ENCODE measurements at places on chromosomes 3 and 15.

- DNase-seq = no peak
Measured at GRCh38 chr3:68033867-68034266, 379.5 kb upstream of the SUCLG2 start.

GRCh38 chr15:96372554-96372953 lies 42.1 kb downstream of the NR2F2 start:
- DNase-seq = no peak

- DNase-seq = no peak
Measured at GRCh38 chr3:2948882-2949281, 161.3 kb downstream of the IL5RA start.

DNA sequence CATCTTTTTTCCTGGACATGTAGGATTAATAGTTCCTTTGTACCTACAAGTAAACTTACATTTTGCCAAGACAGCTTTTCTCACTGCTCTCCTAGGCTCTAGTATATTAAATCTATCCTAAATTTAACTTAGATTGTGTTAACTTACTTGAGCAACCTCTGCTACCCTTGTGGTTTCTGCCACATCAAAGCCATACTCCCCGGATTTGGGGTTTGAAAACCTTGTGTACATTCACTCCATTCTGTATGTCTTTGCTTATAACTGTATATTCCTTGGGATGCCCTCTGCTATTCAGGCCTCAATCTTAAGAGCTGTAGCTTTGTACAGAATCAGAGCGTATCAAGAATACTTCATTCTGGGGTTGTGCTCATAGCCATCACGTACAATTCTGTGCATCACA lies 60.4 kb downstream of the ARIH1 start:
- no peak for DNase-seq

DNA sequence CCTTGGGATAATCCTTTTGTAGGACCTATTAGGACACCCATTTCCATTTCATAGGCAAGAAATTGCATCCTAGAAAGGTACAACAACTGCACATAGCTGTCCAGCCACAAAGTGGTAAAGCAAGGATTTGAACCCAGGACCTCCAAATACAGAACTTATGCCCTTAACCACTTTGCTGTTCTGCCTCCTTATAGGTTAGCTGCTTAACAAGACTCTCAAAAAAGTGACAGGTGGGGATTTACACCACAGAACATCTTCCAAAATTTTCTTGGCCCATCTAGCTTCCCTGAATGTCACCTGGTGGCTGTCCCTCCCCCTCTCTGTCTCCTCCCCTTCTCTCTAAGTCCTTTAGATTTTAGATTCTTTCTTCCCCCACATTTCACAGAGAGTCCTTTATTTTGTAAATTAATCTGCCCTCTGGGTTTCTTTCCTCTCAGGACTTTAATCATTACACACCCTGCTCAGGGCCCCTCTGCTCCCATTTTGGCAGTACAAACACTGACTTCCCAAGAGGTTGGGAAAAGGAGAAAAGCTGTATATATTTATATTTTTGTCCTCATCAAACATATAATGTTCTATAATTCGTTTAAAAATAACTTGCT lies 120.6 kb downstream of the CPNE4 start:
- no peak for DNase-seq

GRCh38 chr15:40436116-40436891 lies 4.4 kb upstream of the BAHD1 start:
- DNase-seq = peak; percentile 47

DNA sequence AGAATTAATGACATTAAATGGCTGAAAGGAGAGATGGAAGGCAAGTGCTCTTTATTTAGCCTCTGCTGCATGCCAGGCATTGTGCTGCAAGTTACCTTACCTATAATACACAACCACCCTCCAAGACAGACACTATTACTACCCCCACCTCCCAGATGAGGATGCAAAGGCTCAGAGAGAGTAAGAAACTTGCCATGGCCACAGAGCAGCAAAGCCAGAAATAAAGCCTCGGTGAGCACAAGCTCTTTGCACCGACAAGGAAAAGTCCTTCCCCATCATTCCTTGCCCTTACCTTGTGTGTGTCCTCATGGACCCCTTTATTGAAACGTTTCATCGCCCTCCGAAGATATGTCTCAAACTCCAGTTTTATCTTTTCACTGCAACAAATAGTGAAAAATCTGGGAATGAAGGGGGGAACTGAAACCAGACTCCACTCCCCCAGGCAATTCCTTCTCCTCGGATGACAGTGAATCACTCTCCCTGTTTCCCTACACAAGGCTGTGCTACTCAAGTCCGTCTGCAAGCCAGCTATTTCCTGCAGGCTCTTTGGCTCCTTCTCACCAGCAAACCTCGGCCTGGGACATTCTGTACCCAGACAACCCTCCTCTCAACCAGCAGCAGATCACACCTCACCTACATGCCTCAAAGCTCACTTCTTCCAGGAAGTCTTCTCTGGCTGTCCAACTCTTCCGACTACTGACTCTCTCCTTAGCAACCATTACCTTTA lies 11.4 kb downstream of the XPC start:
- DNase-seq = no peak

- peak; percentile 58 for DNase-seq
Measured at GRCh38 chr3:13053420-13053819, 19.8 kb downstream of the IQSEC1 start.

GRCh38 chr15:99504071-99504822 lies 61.5 kb upstream of the MEF2A start:
- no peak for DNase-seq

GRCh38 chr3:94303897-94304296 lies 241.0 kb downstream of the NSUN3 start:
- peak; percentile 48 for DNase-seq

DNA sequence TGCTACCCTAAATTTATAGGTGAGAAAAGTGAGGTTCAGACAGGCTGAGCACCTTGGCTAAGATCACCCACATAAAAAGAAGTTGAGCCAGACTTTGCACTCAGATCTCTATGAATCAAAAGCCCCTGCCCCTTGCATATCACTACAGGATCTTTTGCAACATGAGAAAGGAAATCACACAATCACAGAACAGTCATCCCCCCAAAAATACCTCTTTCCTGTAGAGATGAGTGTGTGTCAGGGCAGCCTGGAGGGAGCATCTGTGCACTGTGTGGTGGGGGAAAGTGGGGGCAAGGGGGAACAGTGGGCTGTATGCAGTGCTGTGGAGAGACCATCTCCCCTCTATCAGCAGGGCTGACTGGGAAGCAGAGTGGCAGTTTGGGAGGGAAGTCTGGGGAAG lies 46.6 kb downstream of the EPHB3 start:
- DNase-seq = no peak

GRCh38 chr3:47578119-47578632 lies 489 bp downstream of the CSPG5 start:
- peak; percentile 62 for DNase-seq

DNA sequence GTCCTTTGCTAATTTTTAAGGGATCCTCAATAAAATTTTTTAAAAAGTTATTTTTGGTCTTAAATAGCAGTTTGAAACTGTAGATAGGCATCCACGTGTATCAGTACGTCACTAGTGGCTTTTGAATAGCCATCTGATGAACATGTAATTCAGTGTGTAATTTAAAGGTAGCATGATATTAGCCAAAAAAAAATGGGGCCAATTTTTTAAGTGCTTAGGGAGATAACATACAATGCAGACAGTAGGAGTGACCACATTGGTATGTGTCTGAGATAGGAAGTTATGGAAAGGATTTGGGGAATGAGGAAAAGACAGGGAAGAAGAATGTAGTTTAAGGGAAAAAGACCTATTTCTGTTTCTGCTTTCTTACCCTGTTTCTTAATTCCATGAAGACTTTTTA lies 2.5 kb downstream of the AP4E1 start:
- DNase-seq = no peak

GRCh38 chr3:124607163-124607562 lies 123.1 kb upstream of the UMPS start:
- DNase-seq = no peak

GRCh38 chr3:172201870-172202236 lies 162.5 kb downstream of the FNDC3B start:
- DNase-seq = peak; percentile 52

GRCh38 chr15:93954985-93955571 lies 276.3 kb upstream of the MCTP2 start:
- no peak for DNase-seq

- DNase-seq = no peak
Measured at GRCh38 chr3:16319307-16319706, 54.3 kb downstream of the OXNAD1 start.

DNA sequence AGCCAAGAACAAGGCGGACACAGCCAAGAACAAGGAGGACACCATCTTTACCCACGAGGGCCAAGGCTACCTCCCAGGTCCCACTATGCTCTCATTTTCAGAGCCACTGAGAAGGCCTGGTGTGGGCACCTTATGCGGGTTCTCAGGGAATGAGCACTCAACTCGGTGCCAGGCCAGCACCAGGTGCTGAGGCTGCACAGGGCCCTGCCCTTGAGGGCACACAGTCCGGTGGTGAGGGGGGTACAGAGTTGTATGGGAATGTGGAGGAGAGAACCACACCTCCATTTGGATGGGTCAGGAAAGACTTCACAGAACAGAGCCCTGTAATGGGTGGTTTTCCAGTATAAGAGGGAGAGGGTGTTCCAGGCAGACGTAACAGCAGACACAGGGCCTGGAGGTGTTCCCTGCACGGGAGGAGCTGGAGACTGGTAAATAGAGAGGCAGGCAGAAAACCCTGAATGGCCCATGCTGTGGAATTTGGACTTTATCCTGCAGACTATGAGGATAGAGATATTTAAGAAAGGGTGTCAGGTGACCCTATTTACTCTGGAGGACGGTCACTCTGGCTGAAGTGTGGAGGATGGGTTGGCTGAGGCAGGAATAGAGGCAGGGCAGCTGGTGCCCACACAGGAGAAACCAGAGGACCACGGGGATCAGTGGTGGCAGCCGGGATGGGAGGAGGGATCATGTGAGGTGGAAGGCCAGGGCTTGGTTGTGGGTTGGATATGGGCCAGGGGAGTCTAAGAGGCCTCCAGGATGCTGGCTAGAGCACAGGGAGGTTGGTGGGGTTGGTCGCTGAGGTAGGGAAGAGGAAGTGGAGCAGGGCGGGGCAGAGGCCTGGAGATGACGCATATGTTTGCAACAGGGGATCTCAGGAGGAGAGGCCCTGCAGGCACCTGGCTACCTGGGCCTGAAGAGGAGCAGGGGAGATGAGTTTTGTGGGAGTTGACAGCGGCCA lies 34.6 kb downstream of the CRABP1 start:
- DNase-seq = peak; percentile 27

- no peak for DNase-seq
Measured at GRCh38 chr3:188154809-188155574, 1.0 kb downstream of the LPP start.

DNA sequence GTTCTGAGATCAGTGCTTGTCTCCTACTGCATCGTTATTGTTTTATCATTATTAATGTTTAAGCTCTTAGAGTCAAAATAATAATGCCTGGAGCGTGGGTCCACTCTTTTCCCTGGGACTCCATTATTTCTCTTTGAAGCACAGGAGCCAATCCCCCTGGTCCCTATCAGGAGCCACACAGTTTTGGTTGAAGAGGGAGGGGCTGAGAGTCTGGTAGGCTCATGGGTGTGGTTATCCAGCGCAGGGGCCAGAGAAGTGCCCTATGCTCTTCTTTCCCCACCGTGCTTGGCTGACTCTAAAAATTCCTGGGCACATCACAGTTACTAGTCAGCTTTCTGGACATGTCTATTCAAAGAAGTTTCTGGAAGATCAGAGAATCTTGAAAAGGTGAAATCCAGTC lies 121.5 kb downstream of the DNAJB8 start:
- DNase-seq = no peak

- peak; percentile 67 for DNase-seq
Measured at GRCh38 chr3:101574388-101575112, 570 bp downstream of the PCNP start.

GRCh38 chr3:69065318-69065964 lies 13.3 kb upstream of the TMF1 start:
- no peak for DNase-seq

DNA sequence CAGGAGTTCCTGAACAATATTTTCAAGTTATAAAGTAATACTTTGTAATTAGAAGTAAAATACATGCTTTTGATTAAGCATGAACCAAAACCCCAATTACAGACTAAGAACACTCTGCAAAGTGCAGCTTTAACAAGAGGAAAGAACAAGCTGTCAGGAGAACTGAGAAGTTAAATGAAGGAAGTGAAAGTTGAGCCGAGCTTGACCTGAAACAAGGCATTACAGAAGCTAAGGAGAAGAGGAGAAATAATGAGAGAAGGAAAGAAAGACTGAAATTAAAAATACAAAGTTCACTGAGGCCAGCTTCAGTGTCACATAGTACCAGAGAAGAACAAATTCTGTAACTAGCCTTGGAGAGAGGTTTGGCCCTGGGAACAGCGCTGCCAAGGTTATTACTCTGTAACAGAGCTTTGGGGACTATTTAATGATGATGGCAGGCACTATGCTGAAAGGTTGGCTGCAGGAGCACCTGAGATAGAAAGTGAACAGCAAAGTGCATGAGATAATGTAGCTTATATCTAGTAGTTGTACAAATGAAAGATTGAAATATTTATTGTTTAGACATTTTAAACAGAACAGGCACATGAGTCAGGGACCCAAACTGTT lies 241.9 kb upstream of the PEX5L start:
- DNase-seq = no peak

DNA sequence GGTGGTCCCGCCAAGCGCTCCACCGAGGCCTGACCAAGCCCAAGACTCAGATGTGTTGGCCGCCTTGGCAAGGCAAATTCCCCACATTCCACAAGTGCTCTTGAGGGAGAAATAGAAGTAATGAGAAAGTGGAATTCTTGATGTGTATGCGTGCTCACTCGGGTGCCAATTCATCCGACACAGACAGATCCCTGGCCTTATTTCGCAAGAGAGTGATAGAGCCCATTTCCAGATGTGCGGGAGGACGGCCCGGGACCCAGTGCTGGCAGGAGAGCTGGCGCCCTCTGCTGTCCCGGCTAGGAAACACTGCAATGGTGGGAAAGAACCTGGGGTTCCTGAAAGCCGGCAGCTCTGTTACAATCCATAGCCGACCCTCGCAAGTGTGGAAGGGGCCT lies 76.0 kb downstream of the HMG20A start:
- DNase-seq = peak; percentile 95

- no peak for DNase-seq
Measured at GRCh38 chr3:196514350-196514716, 813 bp downstream of the SMCO1 start.

GRCh38 chr3:65837604-65838003 lies 201.1 kb downstream of the MAGI1 start:
- DNase-seq = no peak
